ENCODE measurements at places on chromosomes 3 and 15.

DNA sequence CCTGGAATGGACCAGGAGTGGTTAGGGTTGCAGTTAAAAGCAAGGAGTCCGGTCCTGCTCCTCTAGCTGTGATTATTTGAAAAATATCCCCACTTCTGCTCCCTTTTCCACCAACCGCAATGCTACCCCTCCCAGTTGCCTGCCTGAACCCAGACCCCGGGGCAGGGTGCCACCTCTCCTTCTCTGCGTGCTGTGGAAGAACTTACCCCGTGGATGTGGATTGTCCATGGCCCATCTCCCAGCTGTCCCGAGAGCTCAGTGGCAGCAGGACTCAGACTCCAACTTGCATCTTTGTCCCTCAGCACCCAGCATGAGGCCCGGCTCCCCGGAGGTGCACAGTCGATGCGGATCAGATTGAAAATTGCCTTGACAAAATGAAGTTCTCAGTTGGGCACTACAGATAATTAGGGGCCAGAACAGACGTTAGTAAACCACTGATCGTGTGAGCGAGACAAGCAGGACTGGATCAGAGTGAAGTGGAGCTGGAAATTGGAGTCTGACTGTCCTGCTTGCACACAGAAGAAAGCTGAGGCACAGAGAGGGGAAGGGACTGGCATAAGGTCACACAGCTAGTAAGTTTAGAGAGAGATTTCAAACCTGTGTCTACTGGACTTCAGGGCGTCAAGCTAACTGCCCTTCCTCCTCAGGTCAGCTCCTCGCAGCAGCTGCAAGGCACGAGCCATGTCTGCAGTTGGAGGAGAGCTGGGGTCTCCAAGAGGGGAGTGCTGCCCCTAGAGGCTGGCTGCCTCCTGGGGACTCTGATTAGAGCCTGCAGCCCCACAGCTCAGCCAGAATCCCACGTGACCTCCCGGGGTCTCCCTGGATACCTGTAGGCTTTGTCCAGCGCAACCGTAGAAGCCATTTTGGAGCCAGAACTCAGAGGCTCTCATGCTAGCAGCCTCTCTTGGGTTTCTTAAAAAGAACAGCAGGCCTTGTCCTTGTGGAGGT, 14.7 kb downstream of the SLC6A1 start:
- no peak for DNase-seq

DNA sequence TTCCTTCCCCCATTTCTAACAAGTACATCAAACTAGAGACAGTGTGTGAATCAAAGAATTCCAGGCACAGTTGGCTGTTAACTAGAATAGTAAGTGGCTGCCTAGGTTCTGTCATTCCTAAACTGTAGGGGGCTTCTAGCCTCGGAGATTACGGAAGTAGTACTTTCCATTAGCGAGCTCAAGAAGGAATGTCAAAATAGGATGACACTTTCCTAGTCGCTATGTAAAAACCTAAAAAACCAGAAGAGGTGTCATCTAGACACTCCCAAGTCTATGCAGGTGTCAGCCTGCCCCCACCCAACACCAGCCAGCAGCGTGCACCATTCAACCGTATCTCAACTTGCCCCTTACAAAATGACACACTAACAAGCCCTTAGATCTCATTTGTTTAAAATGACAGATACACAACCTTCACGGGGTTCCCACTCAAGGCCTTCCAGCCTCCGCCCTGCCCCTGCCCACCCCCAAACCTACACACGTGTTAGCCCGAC, 874 bp downstream of the INO80 start:
- no peak for DNase-seq

- no peak for DNase-seq
Observed at GRCh38 chr3:17730318-17730967, 12.0 kb downstream of the TBC1D5 start.

GRCh38 chr3:177439694-177440269, 242.5 kb upstream of the TBL1XR1 start:
- no peak for DNase-seq

DNA sequence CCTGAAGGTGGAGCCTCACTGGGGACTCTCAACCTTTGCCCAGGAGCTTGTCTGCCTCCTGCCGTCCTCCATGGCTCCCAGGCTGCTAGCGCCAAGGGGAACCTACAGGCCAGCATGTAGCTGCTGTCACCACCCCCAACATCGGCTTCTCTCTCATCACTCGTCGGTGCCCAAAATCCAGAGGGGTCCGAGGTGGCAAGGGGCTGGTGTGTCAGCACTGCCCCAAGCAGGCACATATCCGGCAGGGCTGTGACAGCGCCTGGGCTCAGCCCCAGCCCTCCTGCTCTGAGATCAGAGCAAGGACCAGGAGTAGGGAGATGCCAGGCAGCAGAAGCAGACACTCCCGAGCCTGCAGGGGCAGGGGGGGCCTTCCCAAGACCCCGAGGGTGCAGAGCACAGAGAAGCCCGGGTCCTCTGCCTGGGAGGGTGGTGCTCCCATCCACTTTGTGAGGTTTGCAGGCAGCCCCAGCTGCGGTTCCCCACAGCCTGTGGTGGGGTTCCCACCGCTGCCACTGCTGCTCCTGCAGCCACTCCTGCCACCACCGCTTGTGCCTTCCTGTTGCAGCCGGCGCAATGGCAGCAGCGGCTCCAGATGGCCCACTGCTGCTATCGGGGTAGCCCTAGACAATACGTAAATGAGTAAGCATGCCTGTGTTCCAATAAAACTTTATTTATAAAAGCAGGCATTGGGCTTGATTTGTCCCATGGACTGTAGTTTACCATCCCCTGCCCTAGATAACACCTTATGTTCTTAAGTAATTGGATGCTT, 451.0 kb downstream of the EPHA6 start:
- DNase-seq = no peak

- DNase-seq = no peak
Observed at GRCh38 chr3:9780458-9780812, 10.7 kb upstream of the CAMK1 start.

GRCh38 chr3:140487566-140487965, 190.3 kb upstream of the TRIM42 start:
- DNase-seq = no peak

- no peak for DNase-seq
Observed at GRCh38 chr3:143824735-143825385, 23.4 kb downstream of the SLC9A9 start.
